Mammary epithelial cell (primary cell): ENCODE measurements at places on chromosomes 12 and 14. TPM values are rescaled to one million over a fixed set of nuclear protein-coding genes. Genes with fewer than 3 reads are reported as not detected.
A peak's percentile ranks its signal among the peaks of the same experiment; 100 is the strongest.

GRCh38 chr12:69508091-69508490 lies 37.9 kb downstream of the FRS2 start:
- no peak for DNase-seq

DNA sequence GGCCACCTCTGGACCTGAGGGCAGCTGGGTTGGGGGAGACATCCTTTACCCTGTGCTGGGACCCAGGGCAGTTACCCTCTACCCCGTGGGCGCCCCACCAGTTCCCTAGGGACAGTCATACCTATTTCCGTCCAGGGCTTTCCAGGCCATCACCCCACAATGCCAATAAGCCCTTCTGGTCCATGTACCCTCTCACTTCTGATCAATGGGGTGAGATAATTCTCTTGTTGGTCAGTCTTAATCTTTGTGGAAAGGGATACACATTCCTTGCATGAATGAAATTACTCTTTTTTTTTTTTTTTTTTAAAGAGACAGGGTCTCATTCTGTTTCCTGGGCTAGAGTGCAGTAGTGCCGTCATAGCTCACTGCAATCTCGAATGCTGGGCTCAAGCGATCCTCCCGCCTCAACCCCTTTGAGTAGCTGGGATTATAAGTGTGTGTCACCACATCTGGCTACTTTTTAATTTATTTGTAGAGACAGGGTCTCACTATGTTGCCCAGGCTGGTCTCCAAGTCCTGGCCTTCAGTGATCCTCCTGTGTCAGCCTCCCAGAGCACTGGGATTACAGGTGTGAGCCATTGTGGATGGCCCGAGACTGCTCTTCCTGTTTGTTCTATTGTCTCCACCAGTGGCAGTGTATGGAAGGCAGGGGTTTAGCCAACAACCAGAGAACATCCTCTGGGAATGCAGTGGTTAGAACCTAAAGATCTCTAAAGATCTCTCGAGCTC lies 46.3 kb upstream of the STON2 start:
- no peak for DNase-seq

DNA sequence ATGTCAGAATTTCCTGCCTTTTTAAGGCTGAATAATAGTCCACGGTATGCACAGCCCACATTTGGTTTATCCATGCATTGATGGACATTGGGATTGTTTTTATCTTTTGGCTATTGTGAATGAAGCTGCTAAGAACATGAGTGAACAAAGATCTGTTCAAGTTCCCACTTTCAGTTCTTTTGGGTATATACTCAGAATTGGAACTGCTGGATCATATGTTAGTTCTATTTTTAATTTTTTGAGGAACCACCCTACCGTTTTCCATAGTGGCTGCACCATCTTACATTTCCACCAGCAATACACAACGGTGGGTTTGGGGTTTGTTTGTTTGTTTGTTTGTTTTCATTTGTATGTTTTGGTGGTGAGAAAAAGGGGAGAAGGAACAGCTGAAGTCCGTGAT lies 6.4 kb downstream of the GPR68 start:
- no peak for DNase-seq

DNA sequence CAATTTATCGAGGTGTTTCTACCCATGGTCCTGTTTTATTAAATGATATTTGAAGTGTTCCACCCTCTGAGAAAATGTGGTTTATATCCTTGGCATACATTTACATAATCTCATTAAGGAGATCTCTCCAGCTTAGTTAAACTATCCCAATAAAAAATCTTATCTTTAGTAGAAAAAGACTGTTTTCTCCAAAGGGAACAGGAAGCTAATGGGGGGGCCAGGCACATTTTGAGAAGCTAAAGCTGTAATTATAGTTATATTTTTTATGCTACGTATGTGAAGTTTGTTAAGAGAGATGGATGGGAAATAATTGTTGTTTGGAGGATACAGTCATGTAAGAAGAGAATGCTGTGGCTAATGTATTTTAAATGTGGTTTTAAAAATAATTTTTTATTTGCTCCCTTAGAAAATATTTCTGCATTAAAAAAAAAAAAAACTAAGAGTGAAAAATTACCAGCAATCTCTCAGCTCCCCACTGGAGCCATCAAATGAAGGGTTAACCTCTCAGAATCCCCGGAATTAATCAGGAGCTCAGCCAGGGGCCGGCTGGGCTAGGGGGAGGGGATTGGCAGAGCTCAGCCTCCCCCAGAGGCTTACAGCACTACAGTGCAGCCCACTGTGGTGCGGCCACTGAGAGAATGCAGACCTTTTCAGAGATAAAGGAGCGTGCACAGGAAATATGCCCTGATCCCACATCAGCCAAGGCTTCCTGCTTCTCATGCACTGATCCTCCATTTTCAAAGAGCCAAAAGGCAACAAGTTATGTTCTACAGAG lies 185.8 kb downstream of the EGLN3 start:
- DNase-seq: no peak

DNA sequence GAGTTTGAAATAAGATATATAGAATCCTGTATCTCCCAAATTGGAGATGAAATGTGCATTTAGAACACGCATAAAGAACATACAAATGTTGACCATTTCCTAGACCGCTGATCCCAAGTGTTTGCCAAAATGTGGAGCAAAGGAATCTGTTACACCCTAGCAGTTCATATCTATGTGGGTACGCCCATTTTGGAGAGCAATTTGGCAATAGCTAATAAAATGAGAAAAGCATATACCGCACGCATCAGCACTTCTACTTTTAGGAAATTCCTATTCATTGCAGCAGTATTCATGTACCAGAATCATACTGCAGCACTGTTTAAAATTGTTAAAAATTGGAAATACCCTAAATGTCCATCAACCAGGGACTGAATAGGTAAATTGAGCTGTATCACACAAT lies 937.8 kb downstream of the BCL11B start:
- DNase-seq: no peak

GRCh38 chr14:65361920-65362319 lies 50.6 kb upstream of the FUT8 start:
- peak; percentile 81 for DNase-seq

- DNase-seq: peak; percentile 43
These were observed 32.7 kb downstream of the MED6 start for GRCh38 chr14:70567791-70568190.

DNA sequence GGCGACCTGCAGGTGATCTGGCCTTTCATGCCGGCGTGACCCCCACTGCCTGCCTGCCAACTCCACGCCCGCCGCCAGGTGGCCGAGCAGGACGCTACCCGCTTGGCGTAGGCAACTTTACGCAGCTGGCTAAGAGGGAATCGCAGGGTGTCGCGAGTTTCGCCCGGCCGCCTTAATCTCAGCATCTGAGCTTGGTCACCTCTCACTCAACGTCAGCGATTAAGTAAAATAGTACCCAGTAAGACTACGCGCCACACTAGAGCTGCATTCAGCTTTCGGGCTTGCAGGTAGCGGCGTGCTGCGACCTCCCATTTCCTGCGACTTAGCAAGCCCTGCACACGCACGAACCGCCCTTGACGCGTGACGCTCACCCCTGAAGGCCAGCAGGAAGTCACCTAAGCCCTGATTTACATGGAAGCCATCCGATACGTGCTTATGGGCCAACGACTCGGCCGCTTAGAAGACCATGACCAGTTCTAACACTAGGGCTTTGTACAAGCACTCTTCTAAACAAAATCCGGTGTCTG lies 33.2 kb downstream of the WBP11 start:
- peak; percentile 83 for DNase-seq

DNA sequence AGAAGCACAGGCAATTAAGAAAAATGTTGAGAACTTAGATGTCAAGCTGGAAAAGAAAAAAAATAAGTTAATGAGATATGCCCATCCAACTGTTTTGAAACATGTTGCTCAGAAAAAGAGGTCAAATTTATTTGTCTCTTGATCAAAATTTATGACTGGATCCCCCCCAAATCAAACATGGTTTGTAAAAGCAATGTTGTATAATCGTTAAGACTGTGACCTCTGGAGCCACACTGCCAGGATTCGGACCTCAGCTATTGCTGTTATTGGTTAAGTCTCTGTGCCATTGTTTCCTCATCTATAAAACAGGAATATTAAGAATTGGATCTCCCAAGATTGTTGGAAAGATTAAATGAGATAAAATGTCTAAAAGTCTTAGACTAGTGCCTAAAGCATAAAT lies 51.9 kb upstream of the LRRK2 start:
- DNase-seq: no peak

DNA sequence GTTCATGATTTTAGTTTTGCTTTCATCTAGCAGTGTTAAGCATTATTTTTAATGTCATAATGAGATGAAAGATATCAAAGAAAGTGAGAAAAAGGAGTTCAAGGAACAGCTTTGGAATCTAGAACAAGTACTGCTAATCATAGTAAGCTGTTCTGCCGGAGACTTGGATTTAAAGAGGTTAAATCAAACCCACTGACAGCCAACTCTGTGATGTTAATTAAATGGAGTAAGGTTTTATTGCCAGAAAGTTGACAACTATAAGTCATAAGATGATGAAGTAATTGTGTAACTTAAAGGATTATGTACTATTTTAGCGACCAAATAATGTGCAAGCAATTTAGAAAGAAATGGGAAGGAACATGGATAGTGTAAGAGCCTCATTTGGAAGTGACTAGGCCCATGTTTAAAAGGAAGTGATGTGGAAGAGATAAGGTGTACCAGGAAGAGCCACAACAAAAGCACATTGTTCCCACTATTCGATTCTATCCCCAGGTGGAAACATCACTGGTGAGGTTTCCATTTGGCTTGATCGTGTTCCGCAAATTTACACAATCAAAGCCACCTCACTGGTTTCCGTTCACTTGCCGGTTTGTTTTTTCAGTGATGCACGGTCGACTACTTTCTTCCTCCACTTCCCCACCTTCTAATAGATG lies 388.5 kb downstream of the PAWR start:
- no peak for DNase-seq

GRCh38 chr14:84750284-84750683 lies 779.7 kb upstream of the FLRT2 start:
- no peak for DNase-seq

- DNase-seq: peak; percentile 41
These were observed 38.8 kb upstream of the EML1 start for GRCh38 chr14:99754141-99755067.

DNA sequence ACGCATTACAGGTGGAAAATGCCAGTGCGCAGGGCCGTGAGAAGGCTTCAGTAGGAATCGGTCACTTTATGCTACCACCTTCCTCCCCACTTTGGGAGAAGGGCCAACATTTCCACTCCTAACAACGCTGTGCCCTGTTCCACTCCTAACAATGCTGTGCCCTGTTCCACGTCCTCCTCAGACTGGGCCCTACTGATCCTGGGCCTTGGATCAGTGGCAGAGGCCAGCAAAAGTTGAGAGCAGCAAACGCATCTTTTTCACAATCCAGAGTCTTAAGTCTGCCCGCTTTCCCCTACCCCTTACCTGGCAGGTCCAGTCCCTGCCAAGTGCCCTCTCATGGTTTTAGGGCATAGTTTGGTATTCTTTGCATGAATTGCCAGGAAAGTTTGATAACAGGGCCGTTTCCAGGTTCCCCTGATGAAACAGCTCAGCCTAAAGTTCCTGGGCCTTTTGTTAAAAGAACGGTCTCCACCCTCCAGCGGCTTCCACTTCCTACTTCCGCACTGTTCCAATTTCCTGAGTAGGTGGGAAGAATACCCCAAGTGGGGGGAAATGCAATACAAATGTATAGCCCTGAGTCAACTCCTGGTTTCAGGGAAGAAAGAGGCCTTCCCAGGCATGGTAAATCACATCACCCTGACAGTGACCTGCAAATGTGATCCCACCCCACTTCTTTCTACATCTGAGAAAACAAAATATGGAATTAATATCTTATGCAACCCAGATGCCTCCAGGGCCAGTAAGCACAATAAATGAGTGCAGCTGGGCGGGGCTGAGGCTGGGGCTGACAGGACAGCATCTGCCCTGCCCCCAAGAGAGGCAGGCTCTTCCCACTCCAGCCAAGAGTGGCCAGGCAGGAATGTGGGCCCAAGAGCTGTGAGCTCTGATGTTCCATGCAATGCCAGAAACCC lies 15.0 kb downstream of the KCTD10 start:
- DNase-seq: peak; percentile 85

DNA sequence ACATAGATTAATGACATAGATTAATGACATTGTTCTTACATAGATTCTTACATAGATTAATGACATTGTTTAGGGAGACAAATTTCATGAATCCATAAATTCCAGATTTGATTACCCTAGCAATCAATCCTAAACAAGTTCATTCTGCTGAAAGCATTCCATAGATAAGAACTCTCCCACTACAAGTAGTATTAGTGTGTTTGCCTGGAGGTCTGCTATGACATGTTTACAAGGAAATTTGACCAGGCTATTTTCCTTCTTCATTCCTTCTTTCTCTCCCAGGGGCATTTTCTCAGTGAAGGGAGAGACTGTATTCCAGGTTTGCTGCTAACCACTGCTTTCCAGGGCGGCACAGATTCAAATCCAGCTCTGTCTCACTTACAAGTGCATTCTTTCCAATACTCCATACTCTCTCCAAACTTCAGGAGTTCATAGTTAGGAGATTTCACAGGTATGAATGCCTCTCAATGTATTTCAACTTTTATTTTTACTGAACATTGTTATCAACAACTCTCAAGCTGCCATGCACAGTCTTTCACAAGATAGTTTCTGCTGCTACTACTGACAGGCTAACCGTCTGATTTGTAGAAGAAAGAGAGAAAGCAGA lies 134.5 kb downstream of the SLC38A1 start:
- DNase-seq: no peak

DNA sequence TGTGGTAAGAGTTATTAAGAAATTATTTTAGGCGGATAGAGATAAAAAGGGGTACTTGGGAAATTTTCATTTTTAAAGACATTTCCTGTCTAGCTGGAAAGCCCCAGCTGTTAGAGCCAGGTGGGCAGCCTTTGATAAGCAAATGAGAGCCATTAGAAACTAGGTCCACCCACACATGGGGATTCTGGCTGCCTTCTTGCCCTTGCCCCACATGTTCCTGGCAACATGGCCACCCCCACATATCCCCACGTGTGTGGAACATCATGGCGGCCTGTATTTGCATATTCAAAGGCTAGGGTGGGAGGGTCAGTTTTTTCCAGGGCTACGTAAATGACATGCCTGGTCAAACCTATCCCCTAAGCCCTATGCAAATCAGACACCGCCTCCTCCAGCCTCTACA lies 1382.1 kb downstream of the AACS start:
- DNase-seq: no peak

- DNase-seq: peak; percentile 17
These were observed 57.9 kb upstream of the TMX1 start for GRCh38 chr14:51182131-51182565.

Gene DCN
- 11.4 TPM for polyA plus RNA-seq

Gene VPS37B
- polyA plus RNA-seq: 56.7 TPM

Gene COX8C
- not detected for polyA plus RNA-seq

Gene KLRD1
- polyA plus RNA-seq: not detected

Gene FITM1
- 0.08 TPM for polyA plus RNA-seq

Gene ATL1
- 9.7 TPM for polyA plus RNA-seq

Gene KCNK10
- not detected for polyA plus RNA-seq

Gene KLRC1
- polyA plus RNA-seq: not detected

Gene GRIP1
- 7.4 TPM for polyA plus RNA-seq

Gene DIO3
- not detected for polyA plus RNA-seq

Gene TOX4
- 82.6 TPM for polyA plus RNA-seq

Gene HCAR2
- polyA plus RNA-seq: 0.19 TPM

Gene GTF2A1
- 16.2 TPM for polyA plus RNA-seq

Gene ACSM4
- polyA plus RNA-seq: not detected

Gene SIX4
- 4.2 TPM for polyA plus RNA-seq

Gene FAM186B
- polyA plus RNA-seq: 0.19 TPM

Gene ZNF219
- polyA plus RNA-seq: 37.9 TPM
